Type B pancreatic cell (in vitro differentiated cells): ENCODE measurements at places on chromosomes 1 and 21. TPM values are rescaled to one million over a fixed set of nuclear protein-coding genes. Genes with fewer than 3 reads are reported as not detected.

- no peak for DNase-seq
Measured at GRCh38 chr1:105608713-105609112, 1447.8 kb upstream of the PRMT6 start.

KCNT2 gene
- 4.1 and 10.9 TPM in 2 replicates for total RNA-seq

DNA sequence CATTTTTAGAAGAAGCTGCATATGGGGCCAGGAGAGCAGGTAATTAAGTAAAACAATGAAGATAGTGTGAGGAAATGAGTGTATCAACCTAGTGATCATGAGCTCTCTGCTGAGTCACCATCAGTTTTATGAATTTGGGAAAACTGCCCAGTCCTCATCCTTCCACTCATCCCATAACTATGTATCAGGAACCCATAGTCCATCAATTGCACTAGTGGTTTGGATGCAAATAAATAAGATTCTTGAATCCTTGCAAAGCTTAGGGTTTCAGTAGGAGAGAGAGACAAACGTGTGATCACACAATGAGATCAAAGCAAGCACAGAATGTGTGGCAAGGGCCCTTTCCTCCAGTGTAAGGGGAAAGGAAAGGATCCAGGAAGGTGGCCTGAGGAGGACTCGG, 145.6 kb downstream of the ZZZ3 start:
- no peak for DNase-seq

- no peak for DNase-seq
Measured at GRCh38 chr1:225711236-225711937, 58.5 kb upstream of the ENAH start.
